Activated effector memory CD4-positive, alpha-beta T cell treated with anti-CD3 and anti-CD28 coated beads, Interleukin-2, amount 50 U/mL, for 16 hours (primary cell): ENCODE measurements at places on chromosomes 13 and 19.

- peak; percentile 62 for DNase-seq
Measured at GRCh38 chr19:493391-494170, 2.7 kb upstream of the MADCAM1 start.

GRCh38 chr13:113548778-113549621 is 35.6 kb upstream of the TFDP1 start:
- no peak for DNase-seq

GRCh38 chr13:25281935-25282332 is 5.4 kb downstream of the MTMR6 start:
- no peak for DNase-seq

DNA sequence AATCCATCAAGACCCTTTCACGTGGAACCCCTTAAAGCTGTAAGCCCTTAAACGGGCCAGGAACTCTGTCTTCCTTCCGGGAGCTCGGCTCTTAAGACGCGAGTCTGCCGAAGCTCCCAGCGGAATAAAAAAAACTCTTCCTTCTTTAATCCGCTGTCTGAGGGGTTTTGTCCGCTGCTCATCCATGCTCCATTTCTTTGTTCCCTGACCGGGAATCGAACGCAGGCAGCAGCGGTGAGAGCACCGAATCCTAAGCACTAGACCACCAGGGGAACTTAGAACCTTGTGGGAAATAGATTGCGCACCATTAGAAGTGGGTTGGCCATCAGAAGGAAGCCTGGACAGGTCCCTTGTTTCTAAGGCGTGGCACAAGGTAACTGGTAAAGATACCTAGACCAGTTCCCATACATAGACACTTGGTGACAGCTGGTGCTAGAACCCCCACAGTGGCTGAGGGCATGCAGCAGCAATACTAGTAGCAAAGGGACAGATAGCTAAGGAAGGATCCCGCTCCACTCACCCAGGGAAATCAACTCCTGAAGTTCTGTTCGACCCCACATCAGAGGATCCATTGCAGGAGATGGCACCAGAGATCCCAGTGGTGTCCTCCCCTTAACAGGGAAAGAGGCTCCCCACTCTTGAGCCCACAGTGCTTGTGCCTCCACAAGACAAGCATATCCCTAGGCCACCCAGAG is 1.5 kb upstream of the RGCC start:
- DNase-seq = no peak

DNA sequence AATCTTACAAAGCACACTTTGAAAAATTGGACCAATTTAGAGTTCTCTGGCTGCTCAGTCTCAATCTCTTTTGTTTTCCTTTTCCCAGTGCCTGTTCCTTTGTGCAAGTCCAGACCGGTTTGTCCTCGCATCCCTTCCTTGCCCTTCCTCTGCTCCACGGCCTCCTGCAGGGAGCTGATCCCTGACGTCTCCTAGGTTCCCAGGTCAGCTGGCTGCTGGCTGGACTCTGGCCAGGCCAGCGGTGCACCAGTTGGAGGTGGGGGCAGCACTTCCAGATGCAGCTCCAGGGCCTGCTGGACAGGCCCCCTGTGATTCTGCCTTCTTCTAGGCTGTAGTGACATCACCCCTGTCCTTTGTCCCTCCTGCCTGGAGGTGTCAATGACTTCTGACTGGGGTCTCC is 44.0 kb upstream of the KPNA3 start:
- no peak for DNase-seq

- no peak for DNase-seq
Measured at GRCh38 chr13:62014299-62014698, 598.6 kb upstream of the PCDH20 start.

GRCh38 chr19:50419580-50420035 is 870 bp downstream of the SPIB start:
- DNase-seq = no peak

- DNase-seq = no peak
Measured at GRCh38 chr19:41218615-41219507, at the start of gene AXL. AXL (plus strand) TSS chr19:41219223; CDS start chr19:41219393, 170 bp downstream.

DNA sequence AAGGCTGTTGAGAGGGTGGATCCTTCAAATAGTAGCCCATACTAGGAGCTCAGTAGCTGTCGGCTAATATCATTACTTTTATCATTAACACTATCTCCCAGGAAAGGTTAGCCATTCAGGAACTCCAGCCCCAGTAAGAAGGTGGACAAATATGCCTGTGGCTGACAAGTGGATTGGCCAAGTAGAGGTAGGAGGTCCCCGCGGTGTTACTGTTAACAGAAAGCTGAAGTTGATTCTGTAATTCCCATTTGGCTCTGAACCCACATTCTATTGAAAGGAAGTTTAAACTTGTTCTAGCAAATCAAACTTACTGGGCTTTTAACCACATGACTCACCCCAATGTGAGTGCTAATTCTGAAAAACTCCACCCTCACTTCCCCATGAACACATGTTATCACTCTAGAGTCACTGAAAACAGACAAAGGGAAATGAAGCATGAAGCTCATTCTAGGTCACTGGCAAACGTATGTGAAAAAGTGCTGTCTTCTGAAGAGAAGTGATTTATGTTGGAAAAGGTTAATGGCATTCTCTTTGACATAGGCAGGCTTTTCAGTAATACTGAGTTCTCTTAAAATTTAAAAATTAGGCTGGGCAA is 273.5 kb downstream of the FGF14 start:
- no peak for DNase-seq

DNA sequence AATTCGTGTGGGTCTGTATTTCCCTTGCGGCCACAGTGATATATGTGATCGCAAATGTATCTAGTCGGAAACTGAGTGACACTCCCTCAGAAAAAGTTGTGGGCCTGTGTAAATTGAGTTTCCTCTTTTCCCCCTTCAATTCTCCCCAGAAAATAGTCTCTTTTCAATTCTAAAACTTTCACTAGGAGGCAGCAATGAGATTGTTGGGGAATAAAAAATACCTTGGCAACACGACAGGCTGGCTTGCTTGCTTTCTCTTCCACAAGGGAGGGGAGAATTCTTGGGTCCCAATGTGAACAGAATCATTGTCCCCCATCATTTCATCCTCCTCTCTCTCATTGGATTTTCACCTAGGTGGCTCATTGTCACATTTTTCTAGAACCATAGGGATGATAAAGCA is 3.7 kb upstream of the SOX21 start:
- DNase-seq = no peak

- peak; percentile 77 for DNase-seq
Measured at GRCh38 chr13:27792393-27793218, at the start of gene GSX1. GSX1 (plus strand) TSS chr13:27792483; CDS start chr13:27792691, 208 bp downstream.

DNA sequence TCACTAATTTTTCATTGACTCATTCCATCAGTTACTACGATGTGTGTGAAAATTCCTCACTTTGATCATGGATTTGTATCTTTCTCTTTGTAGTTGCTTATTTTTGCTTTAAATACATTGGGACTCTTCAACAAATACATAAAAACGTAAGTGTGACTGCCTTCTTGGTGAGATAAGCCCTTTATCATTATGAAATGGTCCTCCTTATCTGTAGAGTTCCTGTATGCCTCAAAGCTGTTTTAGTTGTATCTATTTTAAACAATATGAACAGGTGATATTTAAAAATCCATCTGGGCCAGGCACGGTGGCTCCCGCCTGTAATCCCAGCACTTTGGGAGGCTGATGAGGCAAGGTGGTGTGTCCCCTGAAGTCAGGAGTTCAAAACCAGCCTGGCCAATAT is 11.3 kb downstream of the DCUN1D2 start:
- no peak for DNase-seq

- DNase-seq = no peak
Measured at GRCh38 chr13:81602241-81602640, 1261.3 kb upstream of the SPRY2 start.

DNA sequence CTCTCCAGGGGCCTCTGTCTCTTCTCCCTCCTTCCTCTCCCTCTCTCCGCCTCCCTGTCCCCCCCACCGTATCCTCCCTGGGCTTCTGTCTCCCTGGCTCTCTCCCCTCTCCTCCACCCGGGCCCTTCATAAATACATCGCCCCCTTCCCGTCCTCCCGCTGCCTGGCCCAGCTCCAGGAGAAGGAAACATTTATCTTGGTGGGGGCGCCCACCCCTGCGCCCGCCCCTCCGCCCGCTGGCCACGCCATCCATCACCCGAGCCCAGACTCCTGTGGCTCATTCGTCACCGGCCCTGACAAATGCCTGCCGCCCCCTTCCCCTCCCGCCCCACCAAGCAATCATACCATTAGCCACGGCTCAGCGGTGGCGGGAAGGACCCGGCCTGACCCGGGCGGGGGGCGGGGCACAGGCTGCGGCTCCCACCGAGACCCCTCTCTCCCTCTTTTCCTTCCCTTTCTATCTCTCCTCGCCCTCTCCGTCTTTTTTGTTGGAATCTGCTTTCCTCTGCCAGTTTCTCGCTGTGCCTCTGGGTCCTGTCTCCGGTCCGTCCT is 2.6 kb upstream of the MEIS3 start:
- no peak for DNase-seq

GRCh38 chr19:35100588-35101533 is 14.8 kb upstream of the FXYD3 start:
- no peak for DNase-seq

- peak; percentile 91 for DNase-seq
Measured at GRCh38 chr13:110819203-110820014, 95.5 kb downstream of the ANKRD10 start.

DNA sequence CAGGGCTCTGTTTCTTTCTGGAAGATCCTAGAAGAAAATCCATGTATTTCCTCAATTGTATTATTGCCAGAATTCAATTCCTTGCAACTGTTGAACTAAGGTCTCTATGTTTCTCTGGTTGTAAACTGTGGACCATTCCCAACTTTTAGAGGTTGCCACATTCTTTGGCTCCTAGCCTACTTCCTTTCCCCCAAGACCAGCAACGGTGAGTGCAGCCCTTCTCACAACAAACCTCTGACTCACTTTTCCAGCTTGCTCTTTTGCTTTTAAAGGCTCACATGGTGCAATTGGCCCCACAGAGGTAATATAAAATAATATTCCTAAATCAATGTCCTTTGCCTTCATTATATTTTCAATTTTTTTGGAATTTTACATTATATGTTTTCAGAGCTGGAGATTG is 371.3 kb downstream of the SLITRK5 start:
- DNase-seq = no peak

- DNase-seq = no peak
Measured at GRCh38 chr13:67231289-67232000, 1.3 kb upstream of the PCDH9 start.

- no peak for DNase-seq
Measured at GRCh38 chr19:54100561-54100960, at the start of gene OSCAR. OSCAR (minus strand) TSS chr19:54100803; CDS start chr19:54100792, 11 bp downstream.

GRCh38 chr13:113166681-113167080 is 8.2 kb downstream of the PROZ start:
- DNase-seq = no peak
